Retinal pigment epithelial cell (primary cell): ENCODE measurements at places on chromosomes 3 and 15.

- DNase-seq, result no peak
Observed at GRCh38 chr3:191328383-191328961, 722 bp upstream of the CCDC50 start.

DNA sequence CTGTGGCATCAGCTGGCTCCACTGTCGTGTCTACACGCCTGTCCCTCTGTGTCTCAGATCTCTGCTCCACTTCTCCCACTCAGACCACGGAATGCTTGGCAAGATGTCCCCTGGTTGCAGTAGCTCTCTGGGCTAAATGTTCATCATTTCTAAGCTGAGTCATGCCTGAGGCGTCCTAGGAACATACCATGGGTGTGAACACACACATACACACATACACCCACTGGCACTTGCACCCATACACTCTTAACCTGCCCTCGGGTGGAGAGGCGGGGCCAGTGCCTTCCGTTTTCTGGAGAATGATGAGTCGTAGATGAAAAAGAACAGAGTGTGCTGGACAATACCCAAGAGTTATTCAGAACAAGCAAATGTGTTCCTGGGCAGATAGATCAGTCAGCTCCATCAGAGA is 72.4 kb downstream of the SENP2 start:
- peak; percentile 59 for DNase-seq

GRCh38 chr15:87349181-87349580 is 907.4 kb downstream of the NTRK3 start:
- no peak for DNase-seq

DNA sequence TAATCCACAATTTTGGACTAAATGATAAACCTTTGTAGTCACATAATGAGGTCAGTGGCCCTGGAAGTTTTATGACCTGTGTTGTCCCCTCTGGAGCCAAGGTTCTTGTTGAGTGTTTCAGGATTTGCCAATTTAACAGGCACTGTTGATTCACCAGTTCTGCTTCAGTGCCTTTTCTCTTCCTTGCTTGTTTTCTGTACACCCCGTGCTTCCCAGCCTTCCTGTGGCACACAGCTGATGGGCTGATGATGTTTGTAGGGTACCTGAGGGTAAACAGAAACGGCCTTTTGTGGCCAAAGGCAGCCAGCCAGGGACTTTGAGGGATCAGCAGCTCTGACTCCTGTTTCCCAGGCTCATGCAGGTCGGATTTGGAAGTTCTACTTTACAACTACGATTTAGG is 13.3 kb downstream of the GYG1 start:
- DNase-seq, result peak; percentile 88
